ENCODE measurements at places on chromosomes 3 and 15. TPM values are rescaled to one million over a fixed set of nuclear protein-coding genes. Genes with fewer than 3 reads are reported as not detected.
A peak's percentile ranks its signal among the peaks of the same experiment; 100 is the strongest.

DUOXA1 gene
- 0.04 TPM for total RNA-seq

IFT57 gene
- 55.2 TPM for total RNA-seq

LINGO1 gene
- total RNA-seq = 31.8 TPM

RYK gene
- 73.3 TPM for total RNA-seq

ZNF80 gene
- total RNA-seq = not detected

PHLDB2 gene
- total RNA-seq = 27.2 TPM

RNU6-1 gene
- not detected for total RNA-seq

GRK7 gene
- total RNA-seq = not detected

CYP8B1 gene
- total RNA-seq = not detected

GOLGA8S gene
- total RNA-seq = not detected

FAM43A gene
- total RNA-seq = 11.9 TPM

GOLGA8R gene
- total RNA-seq = 5.9 TPM

WDR93 gene
- 0.06 TPM for total RNA-seq

- H3K27me3 ChIP-seq = no peaks in the 10 kb centered on the region
- H3K4me1 ChIP-seq = no peaks in the 10 kb centered on the region
- DNase-seq = no peak
- no peak overlapping the region for H3K4me3 ChIP-seq
- H3K36me3 ChIP-seq = no peaks in the 10 kb centered on the region
- H3K27ac ChIP-seq = no peak overlapping the region
These were observed 47.8 kb upstream of the P2RY1 start for GRCh38 chr3:152786977-152787681.

DNA sequence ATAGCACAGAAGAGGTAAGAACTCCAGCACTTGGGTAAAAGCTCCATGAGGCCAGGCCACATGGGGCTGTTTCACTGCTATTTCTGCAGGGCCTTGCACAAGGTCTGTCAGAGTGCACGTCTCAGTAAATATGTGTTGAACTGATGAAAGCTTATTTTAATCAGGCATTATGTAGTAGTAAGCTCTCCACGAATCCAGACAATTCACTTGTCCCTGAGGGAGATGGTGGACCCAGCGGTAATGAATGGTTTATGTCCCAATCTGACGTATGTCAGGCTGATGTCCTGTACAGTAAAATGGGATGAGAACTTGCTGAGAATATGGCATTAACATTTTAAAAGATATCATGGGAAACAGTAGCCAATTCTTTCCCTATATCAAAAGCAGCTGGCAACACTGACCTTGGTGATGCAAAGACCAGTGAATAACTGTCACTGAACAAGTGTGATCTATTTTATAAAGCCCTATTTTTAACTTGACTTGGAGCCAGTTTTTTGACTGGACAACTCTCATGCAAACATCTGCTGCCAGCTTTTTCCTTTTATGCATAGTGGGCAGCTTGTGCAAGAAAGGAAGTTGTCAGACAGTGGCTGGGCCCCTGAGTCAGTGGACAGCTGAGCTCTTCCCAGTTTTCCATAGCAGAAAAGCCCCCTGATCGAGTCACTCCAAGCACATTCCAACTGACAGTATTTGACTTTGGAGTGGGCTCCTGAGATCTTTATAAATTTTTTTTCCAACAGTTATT lies 519.8 kb upstream of the MDFIC2 start:
- H3K27ac ChIP-seq = no peak overlapping the region
- no peak overlapping the region for H3K4me3 ChIP-seq
- no peaks in the 10 kb centered on the region for H3K27me3 ChIP-seq
- H3K36me3 ChIP-seq = no peaks in the 10 kb centered on the region
- no peaks in the 10 kb centered on the region for H3K4me1 ChIP-seq
- DNase-seq = peak; percentile 88

- no peak for DNase-seq
- H3K27ac ChIP-seq = no peak overlapping the region
These were observed 23.1 kb downstream of the PPARG start for GRCh38 chr3:12312010-12312409.

DNA sequence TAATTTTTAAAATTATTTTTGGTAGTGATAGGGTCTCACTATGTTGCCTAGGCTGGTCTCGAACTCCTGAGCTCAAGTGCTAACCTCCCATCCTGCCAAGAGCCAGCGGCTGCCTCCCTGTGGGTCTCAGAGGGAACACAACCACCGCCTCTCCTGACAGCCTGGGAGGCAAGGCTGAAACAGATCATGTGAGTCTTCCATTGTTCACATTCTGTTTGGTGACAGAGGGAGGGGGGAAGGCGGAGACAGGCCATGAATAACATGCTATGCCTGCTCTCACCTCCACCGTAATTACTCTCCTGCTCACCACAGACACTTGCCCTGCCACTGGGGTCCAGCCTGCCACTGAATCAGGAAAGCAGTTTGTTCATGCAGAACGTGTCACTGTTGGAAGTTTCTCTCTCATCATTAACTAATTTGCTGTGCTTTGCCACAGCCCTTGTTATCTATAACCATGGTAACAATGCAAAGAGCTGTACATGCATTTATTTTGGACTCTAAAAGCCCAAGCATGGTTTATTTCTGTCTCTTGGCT lies 78.4 kb upstream of the RASGRF1 start:
- peaks cover 11% of the 10 kb centered on the region for H3K4me1 ChIP-seq
- H3K27ac ChIP-seq = no peak overlapping the region
- H3K4me3 ChIP-seq = no peak overlapping the region
- no peaks in the 10 kb centered on the region for H3K27me3 ChIP-seq
- peak; percentile 72 for DNase-seq

- H3K27me3 ChIP-seq = no peaks in the 10 kb centered on the region
- DNase-seq = no peak
- H3K4me1 ChIP-seq = peaks cover 14% of the 10 kb centered on the region
- H3K27ac ChIP-seq = no peak overlapping the region
- no peaks in the 10 kb centered on the region for H3K36me3 ChIP-seq
- no peak overlapping the region for H3K4me3 ChIP-seq
These were observed 67.1 kb upstream of the AKAP13 start for GRCh38 chr15:85313339-85313738.

DNA sequence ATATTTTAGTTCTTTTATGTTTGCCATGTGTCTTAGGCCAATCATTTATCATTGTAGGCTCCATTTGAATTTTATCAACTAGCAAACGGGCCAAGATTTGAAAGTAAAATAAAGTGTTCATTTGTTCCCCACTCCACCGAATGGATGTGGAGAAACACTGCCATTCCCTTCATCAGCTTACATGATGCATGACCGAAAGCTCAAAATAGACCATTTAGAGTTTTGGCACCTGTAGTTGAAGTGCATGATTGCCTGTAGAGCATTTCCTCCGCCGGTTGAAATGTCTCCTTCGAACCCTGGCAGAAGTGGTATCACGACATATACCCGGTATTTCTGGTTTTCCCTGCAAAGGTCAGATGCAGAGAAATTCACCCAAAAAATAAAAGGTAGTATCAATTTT lies 165.6 kb downstream of the PLD1 start:
- no peak overlapping the region for H3K4me3 ChIP-seq
- no peaks in the 10 kb centered on the region for H3K36me3 ChIP-seq
- peaks cover 52% of the 10 kb centered on the region for H3K4me1 ChIP-seq
- no peak for DNase-seq
- H3K27me3 ChIP-seq = no peaks in the 10 kb centered on the region
- H3K27ac ChIP-seq = peak overlapping the region; percentile 2

DNA sequence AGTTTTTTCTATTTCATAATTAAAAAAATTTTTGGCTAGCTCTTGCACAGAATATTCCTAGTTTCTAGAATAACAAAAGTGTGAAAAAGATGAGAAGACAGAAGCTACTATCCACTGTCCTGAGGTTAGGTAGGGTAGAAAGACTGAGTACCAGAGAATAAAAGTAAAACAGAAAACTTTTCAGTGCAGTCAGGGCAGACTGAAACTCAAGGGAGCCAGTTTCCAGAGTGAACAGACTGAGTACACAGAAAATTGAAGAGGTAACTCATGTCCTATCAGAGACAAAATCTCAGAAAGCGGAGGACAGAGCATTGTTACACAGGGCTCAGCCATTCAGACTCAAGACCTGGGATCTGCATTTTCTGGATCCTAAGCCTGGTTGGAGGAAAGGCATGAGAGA lies 8.8 kb upstream of the FBXO40 start:
- no peaks in the 10 kb centered on the region for H3K36me3 ChIP-seq
- DNase-seq = no peak
- no peak overlapping the region for H3K27ac ChIP-seq
- H3K4me3 ChIP-seq = no peak overlapping the region

GRCh38 chr3:41234823-41235721 lies 35.8 kb downstream of the CTNNB1 start:
- DNase-seq = no peak
- H3K36me3 ChIP-seq = peaks cover 81% of the 10 kb centered on the region
- no peak overlapping the region for H3K4me3 ChIP-seq
- H3K27ac ChIP-seq = peak overlapping the region; percentile 32

GRCh38 chr3:160801386-160802118 lies 45.5 kb downstream of the PPM1L start:
- H3K36me3 ChIP-seq = no peaks in the 10 kb centered on the region
- peaks cover 15% of the 10 kb centered on the region for H3K4me1 ChIP-seq
- H3K27me3 ChIP-seq = no peaks in the 10 kb centered on the region

GRCh38 chr3:27511724-27512422 lies 27.7 kb upstream of the SLC4A7 start:
- no peaks in the 10 kb centered on the region for H3K27me3 ChIP-seq
- no peaks in the 10 kb centered on the region for H3K4me1 ChIP-seq
- no peaks in the 10 kb centered on the region for H3K36me3 ChIP-seq
- H3K27ac ChIP-seq = no peak overlapping the region

GRCh38 chr15:82647045-82647834 lies at the start of gene CPEB1:
TSS of gene CPEB1 (minus strand) at chr15:82647363. CDS start at chr15:82628459, 18,904 bp downstream.
- H3K4me1 ChIP-seq = peaks cover 6% of the 10 kb centered on the region
